G401 (cell line): ENCODE measurements at places on chromosomes 6 and 20.
A peak's percentile ranks its signal among the peaks of the same experiment; 100 is the strongest.

GRCh38 chr6:118981884-118982574 lies 47.1 kb upstream of the MCM9 start:
- DNase-seq, result no peak

DNA sequence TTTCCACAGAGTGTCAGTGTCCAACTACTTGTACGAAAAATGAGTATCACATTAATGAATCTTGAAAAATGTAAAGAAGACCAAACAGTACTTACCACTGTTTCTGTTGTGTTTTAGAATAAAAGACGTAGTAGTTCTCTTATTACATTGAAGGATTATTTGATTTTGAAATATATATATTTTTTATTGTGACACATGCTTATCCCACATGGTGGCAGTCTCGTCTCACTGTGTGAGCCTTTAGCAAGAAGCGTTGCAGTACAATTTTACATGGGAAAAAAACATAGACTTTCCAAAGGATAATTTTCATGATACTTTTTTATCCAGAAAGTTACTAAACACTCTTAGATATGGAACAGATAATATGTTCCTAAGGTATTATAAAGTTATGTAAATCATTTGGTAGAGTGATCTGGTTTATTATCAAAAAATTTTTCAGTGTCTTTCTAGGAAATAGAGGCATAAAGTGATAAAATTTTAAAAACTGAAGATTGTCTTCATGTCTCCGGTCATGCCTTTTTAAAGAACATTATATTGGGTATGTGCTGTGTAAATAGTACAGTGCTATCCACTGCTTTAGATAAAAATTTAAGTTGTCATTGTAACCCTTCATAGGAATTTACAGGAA lies 117.5 kb upstream of the SAMD5 start:
- DNase-seq, result peak; percentile 29

- DNase-seq, result no peak
Measured at GRCh38 chr6:16510245-16510644, 251.0 kb downstream of the ATXN1 start.

DNA sequence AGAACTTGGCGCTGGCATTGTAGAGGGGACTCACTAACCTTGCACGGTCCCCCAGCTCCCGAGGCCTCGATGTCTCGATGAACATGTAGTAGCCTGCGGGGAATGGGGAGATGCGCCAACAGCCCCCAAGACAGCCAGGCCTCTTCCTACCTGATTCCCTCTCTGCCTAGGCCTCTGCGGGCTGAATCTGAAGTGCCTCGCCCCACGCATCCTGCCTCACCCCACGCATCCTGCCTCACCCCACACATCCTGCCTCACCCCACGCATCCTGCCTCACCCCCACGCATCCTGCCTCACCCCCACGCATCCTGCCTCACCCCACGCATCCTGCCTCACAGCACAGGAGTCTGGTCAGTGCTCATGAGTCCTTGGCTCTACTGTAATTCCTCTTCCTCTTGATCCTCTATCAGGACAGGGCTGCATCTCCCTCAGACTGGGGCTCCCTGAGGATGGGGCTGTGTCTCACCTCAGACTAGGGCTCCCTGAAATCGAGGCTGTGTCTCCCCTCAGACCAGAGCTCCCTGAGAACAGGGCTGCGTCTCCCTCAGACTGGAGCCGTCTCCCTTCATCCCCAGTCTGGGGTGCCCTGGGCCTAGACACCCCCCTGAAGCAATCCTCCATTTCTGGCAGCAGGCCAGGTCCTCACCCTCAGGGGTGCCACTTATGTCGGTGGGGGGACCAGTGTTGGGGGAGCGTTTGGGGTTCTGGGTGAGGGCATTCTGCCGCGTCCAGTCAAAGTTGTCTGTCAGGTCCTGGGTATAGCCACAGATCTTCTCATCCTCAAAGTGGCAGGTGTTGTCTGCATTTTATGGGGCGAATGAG lies 53.6 kb downstream of the MDGA1 start:
- DNase-seq, result no peak

- DNase-seq, result no peak
Measured at GRCh38 chr6:27593861-27594260, 121.0 kb upstream of the ZNF184 start.

DNA sequence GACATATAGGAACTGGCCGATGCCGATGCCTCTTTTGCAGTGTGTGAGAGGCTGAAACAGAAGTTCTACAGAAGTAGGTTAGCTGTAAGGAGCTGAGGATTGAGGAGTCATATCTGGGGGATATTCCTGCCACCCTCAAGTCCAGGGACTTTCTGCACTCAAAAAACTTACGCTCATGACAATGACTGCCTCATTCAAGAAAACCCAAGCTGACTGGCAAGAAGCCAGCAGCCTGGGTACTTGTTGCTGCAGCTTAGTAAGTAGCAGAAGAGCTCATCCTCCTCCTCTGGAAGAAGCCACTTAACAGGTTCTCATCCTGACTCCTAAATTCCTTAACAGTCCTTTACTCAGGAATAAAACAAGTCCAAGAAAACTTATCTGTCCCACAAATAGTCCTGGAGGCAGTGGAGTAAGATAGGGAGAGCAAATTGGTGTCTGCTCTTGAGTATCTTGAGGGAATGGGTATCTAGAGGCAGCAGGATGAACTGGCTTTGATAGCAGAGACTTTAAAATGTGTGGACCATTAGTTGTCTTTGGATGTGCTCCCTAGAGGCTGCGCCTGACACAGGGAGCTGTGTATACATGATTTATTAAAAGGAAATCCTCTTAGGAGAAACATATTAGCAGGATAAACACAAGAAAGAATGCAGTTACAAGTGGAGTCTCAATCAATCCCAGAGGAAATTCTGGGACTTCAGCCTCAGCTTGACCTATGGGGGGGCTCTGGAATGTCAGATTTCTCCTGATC lies 7.4 kb downstream of the CALHM5 start:
- DNase-seq, result peak; percentile 14

DNA sequence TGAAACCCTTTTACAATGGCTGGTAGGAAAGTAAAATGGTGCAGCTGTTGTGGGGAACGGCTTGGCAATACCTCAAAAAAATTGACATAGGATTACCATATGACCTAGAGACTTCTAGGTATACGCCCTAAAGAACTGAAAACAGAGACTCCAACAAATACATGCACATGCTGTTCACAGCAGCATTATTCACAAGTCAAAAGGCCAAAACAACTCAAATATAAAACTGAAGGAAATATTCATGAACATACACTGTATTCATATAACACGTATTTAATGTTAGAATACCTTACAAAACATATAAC lies 74.6 kb downstream of the FOXA2 start:
- no peak for DNase-seq

GRCh38 chr6:64985726-64986125 lies 721.3 kb downstream of the EYS start:
- DNase-seq, result no peak

DNA sequence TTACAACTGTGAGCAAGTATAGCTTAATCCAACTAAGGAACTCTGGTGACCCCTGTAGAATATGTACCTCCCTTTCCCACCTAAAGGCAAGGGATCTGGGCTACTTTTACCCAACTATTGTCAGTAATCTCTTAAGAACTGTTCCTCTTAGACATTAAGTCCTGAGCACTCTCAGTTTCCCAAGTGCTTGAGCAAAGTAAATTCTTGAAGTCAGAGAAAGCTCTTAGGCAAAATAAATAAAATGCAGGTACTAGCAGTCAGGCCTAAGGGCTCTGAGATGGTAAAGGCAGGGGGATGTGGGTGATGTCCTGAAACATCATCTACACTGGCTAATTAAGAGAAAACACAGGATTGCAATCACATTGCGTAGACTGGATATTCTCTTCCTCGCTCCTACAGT lies 446.4 kb upstream of the FLRT3 start:
- no peak for DNase-seq

DNA sequence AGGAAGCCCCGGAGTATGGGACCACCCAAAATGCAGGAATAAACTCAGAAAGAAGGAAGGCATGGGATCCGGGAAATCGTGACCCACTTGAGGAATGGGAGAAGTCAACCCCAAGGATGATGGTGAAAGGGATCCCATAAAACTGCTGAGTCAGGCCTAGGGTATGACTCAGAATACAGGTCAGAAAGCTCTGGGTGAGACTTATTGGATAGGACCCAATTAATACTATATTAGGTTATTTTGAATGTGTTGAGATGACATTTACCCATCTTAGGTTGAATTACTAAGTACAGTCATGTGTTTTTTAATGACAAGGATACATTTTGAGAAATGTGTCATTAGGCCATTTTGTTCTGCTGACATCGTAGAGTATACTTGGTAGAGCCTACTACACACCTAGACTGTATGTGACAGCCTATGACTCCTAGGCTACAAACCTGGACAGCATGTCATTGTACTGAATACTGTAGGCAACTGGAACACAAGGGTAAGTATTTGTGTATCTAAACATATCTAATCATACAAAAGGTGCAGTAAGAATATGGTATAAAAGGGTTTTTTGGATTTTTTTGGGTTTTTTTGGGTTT lies 17.1 kb upstream of the HIVEP1 start:
- DNase-seq, result no peak

GRCh38 chr20:52612046-52612632 lies 360.0 kb upstream of the TSHZ2 start:
- DNase-seq, result no peak

- no peak for DNase-seq
Measured at GRCh38 chr20:52500157-52500556, 308.6 kb upstream of the ZFP64 start.

- no peak for DNase-seq
Measured at GRCh38 chr6:30882204-30882758, 2.0 kb upstream of the DDR1 start.

- DNase-seq, result no peak
Measured at GRCh38 chr6:14320332-14320731, 202.8 kb downstream of the CD83 start.

- no peak for DNase-seq
Measured at GRCh38 chr6:7554533-7555275, 13.2 kb downstream of the DSP start.

DNA sequence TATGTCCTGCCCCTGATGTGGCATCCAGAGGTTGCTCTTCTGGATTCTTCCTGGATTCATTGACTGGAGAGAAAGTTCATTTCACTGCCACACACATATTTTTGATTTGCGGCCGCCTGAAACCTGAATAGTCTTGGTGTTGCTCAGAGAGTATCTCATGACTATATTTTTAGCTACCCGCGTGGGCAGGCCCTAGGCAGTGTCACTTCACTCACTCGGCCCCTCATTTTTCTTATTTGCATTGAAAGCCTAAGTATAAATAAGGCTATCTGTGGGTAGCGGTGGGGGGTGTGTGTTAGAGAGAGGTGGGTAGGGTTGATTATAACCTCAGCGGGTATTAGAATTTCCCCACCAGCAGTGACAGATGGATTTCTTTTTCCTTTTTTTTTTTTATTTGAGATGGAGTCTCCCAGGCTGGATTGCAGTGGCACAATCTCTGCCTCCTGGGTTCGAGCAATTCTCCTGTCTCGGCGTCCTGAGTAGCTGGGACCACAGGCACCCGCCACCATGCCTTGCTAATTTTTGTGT lies 113.5 kb downstream of the JARID2 start:
- no peak for DNase-seq

GRCh38 chr20:33693289-33693688 lies 7.1 kb upstream of the E2F1 start:
- DNase-seq, result no peak

DNA sequence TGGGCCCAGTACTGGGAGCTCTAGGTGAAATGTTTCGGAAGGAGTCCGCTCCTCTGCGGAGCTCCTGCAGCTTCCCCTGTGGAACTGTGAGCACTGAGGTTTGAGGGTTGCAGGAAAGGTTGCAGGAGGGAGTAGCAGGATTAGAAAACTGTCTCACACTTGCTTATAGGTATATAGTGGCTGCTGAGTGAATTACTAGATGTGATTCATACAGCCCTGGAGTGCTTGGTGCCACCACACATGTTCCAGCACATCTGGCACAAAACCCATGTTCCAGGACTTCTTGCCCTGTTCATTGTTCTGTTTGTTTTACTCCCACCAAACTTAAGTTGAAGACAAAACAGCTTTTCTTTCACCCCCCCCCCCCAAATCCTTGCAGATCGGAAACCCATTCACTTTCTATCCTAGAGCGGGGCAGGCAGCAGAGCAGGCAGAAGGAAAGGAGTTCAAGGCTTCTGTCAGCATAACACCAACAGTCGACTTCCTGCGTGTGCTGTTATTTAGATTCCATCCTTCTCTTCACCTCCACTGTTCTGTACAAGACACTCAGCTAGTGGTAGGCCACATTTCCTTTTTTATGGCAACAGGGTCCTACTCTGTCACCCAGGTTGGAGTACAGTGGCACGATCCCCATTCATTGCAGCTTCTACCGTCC lies 669 bp upstream of the PEX6 start:
- no peak for DNase-seq

DNA sequence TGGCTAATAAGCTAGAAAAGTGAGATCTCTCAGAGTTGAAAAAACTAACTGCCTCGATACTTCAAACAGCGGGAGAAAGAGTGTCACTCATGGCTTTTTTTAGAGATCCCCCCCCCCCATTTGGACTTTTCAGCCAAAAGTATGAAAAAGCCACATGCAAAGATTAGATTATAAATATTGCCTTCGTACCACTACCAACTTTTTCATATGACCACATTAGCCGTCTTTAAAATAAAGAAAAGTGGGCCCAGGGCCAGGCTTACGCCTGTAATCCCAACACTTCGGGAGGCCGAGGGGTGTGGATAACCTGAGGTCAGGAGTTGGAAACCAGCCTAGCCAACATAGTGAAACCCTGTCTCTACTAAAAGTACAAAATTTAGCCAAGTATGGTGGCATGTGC lies 4.4 kb downstream of the PGK2 start:
- DNase-seq, result no peak

- DNase-seq, result no peak
Measured at GRCh38 chr6:20630136-20630535, 95.9 kb downstream of the CDKAL1 start.

DNA sequence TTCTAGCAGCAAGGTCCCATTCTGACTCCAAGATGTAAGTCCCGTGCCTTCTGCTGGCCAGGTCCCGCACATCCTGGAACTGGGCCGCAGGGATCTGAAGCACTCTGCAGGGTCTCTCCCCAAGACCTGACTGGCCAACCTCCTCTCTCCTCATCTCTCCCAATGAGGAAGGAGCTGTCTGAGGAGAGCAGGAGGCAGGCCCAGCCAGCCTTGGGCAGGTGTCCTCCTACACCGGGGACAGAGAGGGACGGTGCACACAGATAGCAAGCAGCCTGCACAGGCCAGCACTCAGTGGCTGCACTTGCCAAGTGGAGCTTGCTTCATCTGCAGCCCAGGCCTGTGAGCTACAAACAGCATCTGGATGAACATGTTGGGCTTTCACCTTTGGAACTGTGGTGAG lies 76.8 kb upstream of the CD93 start:
- DNase-seq, result no peak

- no peak for DNase-seq
Measured at GRCh38 chr6:111250791-111251354, 163.6 kb downstream of the SLC16A10 start.

GRCh38 chr6:3813150-3813780 lies 35.9 kb upstream of the FAM50B start:
- DNase-seq, result no peak

- no peak for DNase-seq
Measured at GRCh38 chr6:98124171-98124570, 710.2 kb upstream of the POU3F2 start.

- DNase-seq, result no peak
Measured at GRCh38 chr6:137849181-137849980, 17.7 kb upstream of the TNFAIP3 start.
